ENCODE measurements at places on chromosomes 3 and 15.

DNA sequence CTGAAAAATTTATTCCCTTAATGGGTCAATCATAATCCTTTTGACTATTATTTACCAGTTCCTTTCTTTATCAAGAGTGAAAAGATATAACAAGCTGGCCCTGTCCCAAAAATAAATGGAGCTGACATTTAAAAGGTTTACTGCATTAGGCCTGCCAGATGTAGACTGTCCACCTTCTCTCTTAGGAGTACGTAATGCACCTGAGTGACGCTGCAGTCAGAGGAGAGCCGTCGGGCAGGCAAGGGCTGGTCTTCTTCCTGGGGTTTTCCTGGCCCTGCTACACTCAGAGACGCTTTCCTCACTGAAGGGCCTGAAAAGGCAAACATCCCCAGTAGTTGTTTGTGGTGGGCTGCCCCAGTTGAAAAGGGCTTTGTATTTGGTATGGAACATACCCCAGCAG lies 27.6 kb downstream of the NEK4 start:
- no peak for DNase-seq

- DNase-seq = no peak
Observed at GRCh38 chr3:185215873-185216606, 37.8 kb downstream of the EHHADH start.

DNA sequence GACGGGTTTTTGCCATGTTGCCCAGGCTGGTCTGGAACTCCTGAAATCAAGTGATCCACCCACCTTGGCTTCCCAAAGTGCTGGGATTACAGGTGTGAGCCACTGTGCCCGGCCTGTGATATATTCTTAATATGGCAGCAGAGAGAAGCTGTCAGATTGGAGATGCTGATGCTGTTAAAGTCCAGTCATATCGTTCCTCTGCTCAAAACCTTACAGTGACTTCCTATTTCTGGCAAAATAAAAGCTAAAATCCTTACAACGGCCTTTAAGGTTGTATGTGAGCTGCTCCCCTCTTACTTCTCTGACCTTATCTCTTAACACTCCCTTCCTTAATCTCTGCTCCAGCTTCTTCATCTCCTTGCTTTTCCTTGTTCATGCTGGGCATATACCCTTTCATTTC lies 26.6 kb upstream of the MGA start:
- no peak for DNase-seq

DNA sequence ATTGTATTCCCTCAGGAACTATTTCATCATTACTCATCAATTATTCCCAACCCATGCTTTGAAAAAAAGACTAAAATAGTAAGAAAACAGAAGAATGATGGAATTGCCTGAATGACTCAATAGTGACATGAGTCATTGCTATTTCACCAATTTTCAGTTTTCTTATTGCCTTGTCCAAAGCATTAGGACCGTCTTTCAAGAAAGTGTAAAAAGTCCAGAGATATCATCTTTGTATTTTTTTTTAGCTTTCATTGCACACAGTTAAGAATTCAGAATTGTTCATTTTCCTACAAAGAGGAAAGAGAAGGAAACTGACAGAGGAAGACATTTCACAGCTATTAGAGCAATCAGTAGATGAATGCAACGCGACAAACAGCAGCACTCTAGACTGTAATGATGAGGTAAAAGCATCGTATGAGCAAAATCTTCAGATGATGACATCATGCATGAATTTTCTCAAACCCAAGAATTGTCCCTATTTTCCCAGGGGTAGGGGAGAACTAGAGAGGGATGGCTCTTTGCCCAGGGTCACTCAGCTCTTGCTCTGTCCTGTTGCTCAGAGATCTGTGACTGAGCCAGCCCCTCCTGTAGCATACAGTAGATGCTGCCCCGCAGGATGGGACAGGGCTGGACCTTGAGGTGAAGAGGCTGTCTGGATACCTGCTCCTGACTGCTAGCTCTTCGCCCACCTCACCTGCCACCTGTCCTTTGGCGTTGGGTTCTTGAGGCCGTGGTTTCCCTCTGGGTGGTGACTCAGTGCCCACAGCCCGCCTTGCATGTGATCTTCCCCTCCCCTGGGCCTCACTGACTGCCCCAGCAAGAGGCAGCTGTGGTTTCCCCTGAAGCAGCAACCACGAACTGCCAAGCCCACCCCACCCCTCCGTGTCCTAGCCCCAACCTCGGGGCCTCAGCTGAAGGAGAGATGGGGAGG lies 84.8 kb downstream of the PPCDC start:
- peak; percentile 25 for DNase-seq

GRCh38 chr3:157091083-157091833 lies 68.7 kb downstream of the CCNL1 start:
- no peak for DNase-seq

DNA sequence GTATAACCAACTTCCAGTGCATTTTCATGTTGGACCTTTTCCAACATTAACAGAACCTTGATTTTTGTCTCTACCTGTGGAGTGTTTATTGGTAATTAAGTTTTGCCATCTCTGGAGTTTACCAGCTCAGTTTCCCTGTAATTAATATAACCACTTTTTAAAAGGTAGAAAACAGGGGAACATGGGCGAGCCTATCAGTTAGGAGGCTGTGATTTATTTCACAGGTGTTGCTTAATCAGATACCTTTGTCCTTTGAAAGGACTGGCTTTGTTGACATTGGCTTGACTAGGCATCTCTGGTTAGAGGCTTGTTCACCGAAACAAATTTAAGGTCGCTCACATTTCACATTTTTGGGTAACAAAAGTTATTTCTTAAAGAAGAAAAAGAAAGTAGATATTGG lies 622 bp downstream of the NAALADL2 start:
- no peak for DNase-seq

GRCh38 chr3:135239615-135239884 lies 444.5 kb downstream of the EPHB1 start:
- no peak for DNase-seq

- DNase-seq = no peak
Observed at GRCh38 chr3:12339701-12340480, 51.0 kb downstream of the PPARG start.

- no peak for DNase-seq
Observed at GRCh38 chr3:129560269-129560787, 17.4 kb downstream of the H1-8 start.

DNA sequence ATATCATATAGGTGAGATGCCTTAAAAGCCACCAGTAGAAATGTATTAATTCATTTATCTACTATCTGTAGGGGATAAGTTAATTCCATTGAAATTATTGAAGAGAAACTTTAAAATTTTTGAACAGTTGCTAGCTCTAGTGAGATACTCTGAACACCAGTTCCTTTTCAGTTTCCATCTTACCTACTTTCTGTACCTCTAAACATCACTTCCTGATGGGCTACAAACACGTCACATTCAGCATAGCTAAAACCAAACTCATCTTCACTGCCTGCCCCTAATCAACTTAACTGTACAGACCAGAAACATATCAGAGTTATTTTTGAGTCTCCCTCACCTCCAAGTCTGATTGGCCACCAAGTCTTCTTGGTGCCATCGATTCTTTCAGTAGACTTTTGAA lies 88.9 kb downstream of the FEZF2 start:
- no peak for DNase-seq

- DNase-seq = no peak
Observed at GRCh38 chr15:63678393-63678792, 81.2 kb downstream of the FBXL22 start.

GRCh38 chr3:136730595-136731273 lies 21.4 kb downstream of the STAG1 start:
- DNase-seq = no peak

DNA sequence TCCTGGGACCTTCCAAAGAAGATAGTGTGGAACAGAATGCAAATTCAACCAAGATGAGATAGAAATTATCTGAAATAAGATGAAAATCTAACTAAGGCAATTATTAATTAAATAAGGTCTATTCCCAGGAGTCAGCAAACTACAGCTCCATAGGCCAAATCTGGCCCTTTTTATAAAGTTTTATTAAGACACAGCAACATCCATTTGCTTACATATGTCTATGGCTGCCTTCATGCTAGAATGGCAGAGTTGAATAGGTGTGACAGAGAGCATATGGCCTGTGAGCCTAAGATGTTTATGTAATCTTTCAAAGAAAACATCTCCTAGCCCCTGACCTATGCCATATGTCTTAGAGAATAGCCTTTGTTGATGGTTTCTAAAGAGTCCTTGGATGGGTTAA lies 503.0 kb downstream of the EDEM1 start:
- DNase-seq = no peak

- DNase-seq = no peak
Observed at GRCh38 chr3:100404250-100404548, 2.9 kb downstream of the LNP1 start.

DNA sequence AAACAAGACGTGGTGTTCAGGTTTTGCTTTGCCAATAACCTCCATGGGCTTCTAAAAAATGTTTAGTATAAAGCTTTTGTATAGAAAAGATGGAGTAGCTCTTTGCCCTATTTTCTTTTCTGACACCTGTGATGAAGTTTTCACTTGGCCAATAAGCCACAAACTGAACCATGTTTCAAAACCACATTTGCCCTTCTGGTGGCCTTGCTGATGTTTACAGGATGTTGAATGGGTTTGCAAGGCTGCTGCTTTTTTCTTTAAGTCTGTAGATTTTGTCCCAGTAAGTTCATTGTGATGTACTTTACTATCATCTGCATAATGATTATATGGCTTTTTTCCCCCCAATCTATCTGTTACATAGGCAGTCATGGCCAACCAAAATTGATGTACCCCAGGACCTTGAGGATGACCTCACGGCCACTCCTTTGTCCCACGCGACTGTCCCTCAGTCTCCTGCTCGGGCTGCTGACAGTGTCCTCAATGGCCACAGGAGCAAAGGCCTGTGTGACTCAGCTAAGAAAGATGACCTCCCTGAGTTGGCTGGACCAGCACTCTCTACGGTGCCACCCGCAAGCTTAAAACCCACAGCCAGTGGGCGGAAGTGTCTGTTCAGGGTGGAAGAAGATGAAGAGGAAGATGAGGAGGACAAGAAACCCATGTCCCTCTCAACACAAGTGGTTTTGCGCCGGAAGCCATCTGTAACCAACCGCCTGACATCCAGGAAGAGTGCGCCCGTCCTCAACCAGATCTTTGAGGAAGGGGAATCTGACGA lies 60.8 kb downstream of the SNRK start:
- DNase-seq = peak; percentile 15

DNA sequence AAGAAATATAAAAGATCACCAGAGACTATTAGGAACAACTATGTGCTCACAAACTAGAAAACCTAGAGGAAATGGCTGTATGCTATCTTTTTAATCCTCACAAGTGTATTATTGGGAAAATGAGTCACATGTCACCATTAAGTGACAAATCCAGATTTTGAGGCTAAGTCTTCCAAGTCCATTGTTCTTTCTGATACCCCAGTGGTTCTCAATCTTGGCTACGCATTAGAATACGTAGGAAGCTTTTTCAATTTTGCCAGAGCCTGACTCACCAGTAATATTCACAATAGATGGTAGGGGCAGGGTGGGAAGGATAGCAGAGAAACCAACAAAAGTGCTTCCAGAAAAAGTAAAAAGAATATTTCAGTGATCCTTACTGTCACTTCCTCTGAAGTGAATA lies 117.0 kb downstream of the FILIP1L start:
- DNase-seq = no peak

DNA sequence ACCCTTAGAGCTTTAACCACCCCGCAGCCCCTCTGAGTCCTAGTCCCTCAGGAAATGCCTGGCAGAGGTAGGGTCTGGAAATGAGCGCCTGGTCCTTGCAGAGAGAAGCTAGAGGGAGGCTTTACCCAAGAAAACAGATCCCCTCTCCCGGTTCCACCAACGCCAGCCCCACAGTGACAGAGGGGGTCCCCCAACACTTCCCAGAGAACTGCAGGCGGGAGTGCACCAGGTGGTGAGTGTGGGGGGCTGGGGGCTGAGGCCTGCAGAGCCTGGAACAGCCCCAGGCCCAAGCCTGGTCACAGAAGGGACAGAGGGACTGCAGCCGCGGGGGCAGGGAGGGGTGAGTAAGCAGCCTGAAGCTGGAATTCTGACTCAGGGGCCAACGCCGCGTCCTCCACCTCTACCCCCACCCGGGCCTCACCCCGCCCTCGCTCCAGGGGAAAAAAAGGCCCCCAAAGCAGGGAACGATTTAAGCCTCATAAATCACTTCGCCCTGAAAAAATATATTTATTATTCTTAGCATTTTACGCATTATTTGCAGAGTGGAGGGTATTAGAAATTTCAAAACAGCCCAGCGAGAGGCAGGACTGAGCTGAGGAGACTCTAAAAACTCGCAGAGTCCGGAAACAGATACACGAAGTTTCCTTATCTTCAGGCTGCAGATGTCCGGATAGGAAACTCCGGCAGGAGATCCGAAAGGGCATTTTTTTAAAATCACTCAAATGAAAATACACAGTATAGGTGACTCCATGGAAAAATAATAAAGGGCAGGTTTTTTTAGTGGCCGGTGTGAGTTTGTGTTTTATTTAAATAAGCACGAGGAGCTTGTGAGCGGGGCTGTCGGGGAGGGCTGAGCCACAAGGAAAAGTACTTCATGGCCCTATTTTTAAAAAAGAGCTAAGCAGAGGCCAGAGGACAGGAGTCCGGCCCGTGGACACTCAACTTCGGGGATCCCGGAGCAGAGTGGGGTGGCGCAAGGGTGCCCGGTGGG lies 10.0 kb downstream of the GATA2 start:
- DNase-seq = no peak

- no peak for DNase-seq
Observed at GRCh38 chr3:125386811-125387210, 11.7 kb upstream of the ZNF148 start.

DNA sequence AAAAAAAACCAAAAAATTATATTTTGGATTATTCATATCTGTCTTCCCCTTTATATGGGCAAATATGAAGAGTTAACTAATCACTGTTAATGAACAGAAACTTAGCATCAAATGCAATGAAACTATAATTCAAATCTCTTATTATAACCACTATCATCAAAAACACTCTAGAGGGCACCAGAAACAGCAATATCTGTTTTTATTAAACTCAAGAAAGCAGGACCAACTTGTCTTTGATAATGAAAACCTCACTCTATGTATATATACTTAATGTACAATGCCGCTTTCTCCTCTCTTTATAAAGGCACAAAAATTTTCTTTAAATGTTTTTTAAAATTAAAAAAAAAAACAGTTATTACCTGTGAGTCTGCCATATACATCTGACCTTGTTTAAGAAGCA lies 92.7 kb downstream of the UACA start:
- DNase-seq = no peak

- DNase-seq = no peak
Observed at GRCh38 chr3:14524311-14524711, 15.8 kb downstream of the GRIP2 start.
